ENCODE measurements at places on chromosomes 3 and 15.

- DNase-seq: no peak
Observed at GRCh38 chr3:181718369-181718768, 6.6 kb downstream of the SOX2 start.

GRCh38 chr3:31142139-31142538, 247.7 kb upstream of the GADL1 start:
- DNase-seq: no peak

DNA sequence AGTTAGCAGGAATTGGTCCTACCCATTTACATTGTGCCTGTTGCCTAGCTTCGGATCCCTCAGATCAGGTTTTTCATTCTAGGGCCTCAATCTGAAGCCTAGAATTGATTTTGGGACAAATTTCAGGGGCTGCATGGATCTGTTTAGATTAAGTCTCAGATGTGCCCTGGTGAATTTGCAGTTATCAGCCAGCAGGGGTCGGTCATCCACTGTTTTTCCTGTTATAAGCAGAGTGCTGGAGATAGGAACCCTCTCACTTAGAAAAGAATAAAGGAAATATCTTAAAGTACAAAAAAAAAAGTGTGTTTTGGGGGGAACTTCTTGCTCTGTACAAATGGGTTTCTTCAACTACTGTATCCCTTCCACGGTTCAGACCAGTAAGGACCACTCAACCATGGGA, 212.5 kb downstream of the BCHE start:
- DNase-seq: no peak

GRCh38 chr3:53224536-53224935, 31.3 kb downstream of the TKT start:
- no peak for DNase-seq

DNA sequence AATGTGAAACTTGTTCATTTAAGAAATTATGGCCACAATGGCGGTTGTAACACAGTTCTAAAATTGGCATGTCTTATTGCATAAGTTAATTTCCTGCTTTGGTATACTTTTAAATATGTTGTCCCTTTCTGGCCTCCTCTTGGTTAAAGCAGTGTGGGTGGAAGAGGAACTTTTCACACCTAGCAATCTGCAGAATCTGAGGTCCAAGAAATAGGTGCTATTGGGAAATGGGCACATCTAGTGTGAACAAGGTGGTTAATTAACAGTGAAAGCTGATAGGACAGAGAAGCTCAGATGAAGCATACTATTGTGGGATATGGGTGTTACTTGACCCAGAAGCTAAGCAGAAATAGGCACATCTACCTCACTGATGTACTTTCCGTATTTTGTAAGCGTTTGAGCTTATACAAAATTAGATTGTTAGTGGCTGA, 10.6 kb downstream of the CMC1 start:
- DNase-seq: no peak

DNA sequence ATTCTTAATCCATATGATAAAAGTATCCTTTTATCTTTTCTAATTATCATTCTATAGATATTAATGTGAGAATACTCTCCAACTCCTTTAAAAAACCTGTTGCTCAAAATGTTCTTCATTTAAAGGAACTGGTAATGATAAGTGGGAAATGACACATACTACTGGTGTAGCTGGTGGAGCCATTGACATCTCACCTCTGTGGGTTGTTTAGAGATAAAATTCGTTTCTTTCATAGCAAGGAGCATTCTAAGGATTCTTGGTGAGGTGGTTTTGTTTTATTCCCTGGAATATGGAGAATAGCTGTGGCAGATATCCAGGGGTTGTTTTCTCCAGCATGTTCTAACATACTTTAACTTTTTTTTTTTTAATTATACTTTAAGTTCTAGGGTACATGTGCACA, 299.8 kb upstream of the THBS1 start:
- no peak for DNase-seq

GRCh38 chr15:56984681-56985481, 66.4 kb downstream of the TCF12 start:
- DNase-seq: no peak

GRCh38 chr15:29785136-29785535, 37.1 kb downstream of the TJP1 start:
- DNase-seq: no peak

- DNase-seq: no peak
Observed at GRCh38 chr3:182327196-182327681, 466.1 kb upstream of the ATP11B start.

- no peak for DNase-seq
Observed at GRCh38 chr15:69669446-69669845, 216.8 kb downstream of the RPLP1 start.

- DNase-seq: no peak
Observed at GRCh38 chr3:141407047-141407446, 38.7 kb downstream of the ZBTB38 start.

GRCh38 chr15:22958487-22959280, 21.5 kb downstream of the CYFIP1 start:
- DNase-seq: no peak

DNA sequence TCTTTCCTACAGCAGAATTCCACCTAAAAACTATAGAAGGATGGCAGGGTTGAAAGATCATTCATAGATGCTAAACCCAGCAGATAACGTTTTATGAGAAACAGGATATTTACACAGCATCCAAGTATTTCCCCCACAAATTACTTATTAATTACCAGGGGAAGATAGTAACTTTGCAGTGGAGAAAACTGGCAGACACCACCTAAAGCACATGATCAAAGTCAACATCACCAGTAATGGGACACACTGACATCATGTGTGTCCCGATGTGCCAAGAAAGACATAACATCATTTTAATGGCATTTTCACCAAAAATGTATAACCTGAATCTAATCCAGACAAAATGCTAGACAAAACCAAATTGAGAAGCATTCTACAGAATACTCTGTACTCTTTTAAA, 220.4 kb upstream of the THBS1 start:
- no peak for DNase-seq

- no peak for DNase-seq
Observed at GRCh38 chr3:188309437-188310269, 155.7 kb downstream of the LPP start.

GRCh38 chr3:81743096-81744025, 18.1 kb downstream of the GBE1 start:
- no peak for DNase-seq

DNA sequence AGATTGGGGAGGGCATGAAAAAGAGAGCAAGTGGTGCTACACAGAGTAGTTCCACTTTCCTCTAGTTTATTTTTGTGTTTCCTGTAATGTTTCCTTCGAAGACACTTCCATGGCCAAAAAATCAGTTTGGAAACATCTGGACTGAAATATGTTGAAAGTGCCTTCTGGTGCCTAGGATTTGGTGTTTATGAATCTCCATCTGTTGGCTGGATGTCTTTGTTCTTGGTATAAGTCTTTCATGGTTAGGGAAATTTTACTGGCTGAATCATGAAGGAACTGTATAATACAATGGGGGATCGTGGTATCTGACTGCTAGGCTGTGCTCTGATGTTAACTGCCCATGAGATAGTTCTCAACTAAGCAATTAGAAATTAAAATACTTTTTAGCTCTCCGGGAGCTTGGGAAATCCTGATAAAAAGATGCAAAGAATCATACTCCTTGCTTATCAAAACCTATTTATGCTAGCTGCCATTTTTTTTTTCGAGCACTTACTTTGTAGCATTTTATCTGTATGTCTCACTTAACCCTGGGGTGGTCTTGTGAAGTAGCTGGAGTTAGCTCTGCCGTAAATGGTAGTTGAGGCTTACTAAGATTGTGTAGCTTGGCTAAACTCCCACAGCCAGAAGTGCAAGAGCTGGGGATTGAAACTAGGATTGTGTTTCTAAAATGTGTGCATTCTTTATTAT, 21.9 kb downstream of the AKAP13 start:
- no peak for DNase-seq

GRCh38 chr3:195820901-195821300, 9.2 kb upstream of the MUC4 start:
- DNase-seq: no peak

DNA sequence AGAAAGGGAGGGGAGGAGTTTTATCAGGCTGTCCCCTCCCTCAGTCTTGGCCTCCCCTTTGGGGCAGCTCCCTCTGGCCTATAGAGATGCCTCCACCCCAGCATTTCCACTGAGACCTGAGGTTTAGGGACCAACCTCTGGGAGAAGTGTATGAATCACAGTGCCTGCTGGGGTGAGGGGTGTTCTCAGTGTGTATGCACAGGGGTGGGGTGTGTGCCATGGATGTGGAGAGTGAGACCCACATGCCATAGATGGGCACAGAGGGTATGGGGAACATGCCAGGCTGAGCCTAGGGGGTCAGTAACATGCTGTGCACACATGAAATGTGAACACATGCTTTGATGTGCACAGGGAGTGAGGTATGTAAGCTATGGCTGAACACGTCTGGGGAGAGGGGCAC, 12.4 kb upstream of the ANKRD63 start:
- no peak for DNase-seq

DNA sequence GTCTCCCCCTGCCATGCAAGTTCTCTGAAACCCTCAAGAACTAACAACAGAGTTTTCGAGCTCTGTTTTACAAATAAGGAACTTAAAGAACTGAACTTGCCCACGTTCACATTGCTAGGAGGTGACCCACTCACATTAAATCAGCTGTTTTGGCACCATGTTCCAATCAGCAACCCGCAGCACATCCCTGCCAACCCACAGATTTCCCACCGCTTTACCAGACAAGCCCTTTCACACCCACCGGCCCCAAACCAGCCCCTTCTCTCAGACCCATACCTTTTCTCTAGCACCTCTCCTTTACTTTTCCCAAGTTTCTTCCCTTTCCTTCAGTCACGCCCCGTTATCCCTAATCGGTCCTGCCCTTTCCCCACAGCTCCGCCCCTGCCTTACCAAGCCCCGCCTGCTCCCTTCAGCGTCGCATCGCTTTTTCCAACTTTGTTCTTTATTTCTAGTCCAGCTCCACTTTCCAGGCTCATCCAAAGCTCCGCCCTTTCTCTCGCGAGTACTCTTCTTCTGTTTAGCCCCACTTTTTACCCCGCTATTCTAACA, 804 bp upstream of the BRPF1 start:
- DNase-seq: no peak

All from caudate nucleus (tissue), 63 donors.